ENCODE measurements at places on chromosomes 4 and X.

GRCh38 chrX:12366440-12366839 is 228.2 kb downstream of the FRMPD4 start:
- DNase-seq: no peak

DNA sequence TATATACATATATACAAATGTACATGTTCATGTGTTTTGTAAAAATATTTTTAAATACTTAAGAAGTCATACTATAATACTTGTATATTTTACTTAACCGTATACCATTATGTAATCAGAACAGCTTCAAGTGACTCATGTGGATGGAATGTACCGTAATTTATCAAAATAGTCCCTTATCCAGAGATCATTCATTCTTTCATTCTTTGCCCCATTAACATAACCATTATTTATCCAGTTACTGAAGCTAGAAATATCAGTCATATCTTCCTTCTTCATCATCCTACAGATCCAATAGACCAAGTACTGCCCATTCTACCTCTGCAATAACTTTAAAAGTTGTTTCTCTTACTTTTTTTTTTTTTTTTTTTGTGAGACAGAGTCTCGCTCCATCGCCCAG is 164.2 kb downstream of the MAB21L2 start:
- DNase-seq: no peak

- no peak for DNase-seq
Observed at GRCh38 chr4:4605849-4606248, 64.0 kb upstream of the STX18 start.

GRCh38 chrX:151985955-151986354 is 11.5 kb upstream of the GABRE start:
- DNase-seq: no peak

GRCh38 chr4:137572647-137573046 is 40.4 kb upstream of the PCDH18 start:
- no peak for DNase-seq

- no peak for DNase-seq
Observed at GRCh38 chr4:165877286-165877685, 4.2 kb downstream of the TLL1 start.

GRCh38 chr4:155734065-155734464 is 24.8 kb upstream of the GUCY1B1 start:
- DNase-seq: no peak

DNA sequence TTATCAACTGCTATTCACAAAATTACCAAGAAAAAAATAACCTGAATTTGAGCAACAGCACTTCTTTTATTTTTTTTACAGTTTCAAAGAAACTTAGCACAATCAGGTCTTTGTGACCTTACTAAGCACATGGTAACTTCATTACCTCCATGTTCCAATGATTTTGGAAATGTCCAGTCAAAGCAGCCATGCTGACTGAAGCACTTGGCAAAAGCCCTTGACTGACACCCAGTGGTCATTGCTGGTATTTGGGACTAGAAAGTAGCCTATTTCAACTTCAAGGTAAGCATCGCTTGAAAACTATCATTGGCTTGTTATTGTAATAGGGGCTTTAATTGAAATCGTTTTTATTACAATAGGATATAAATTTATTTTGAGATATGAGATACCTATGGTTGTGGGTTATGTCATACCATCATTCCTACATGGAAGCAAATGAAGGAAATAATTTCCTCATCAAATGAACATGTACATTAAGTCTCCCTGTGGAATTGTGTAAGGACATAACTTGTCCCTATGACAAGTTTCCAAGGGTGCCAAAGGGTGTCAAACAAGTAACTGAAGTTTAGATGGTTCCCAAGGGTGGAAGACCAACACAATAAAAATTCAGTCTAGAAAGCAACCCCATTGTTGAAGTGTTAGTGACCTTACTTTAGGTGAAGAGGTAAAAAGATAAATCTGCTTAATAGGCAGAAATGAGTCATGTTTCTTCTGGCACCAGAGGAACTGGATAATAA is 15.2 kb upstream of the ANXA10 start:
- DNase-seq: peak; percentile 48

- DNase-seq: no peak
Observed at GRCh38 chr4:178611062-178611461, 1168.8 kb upstream of the AGA start.

DNA sequence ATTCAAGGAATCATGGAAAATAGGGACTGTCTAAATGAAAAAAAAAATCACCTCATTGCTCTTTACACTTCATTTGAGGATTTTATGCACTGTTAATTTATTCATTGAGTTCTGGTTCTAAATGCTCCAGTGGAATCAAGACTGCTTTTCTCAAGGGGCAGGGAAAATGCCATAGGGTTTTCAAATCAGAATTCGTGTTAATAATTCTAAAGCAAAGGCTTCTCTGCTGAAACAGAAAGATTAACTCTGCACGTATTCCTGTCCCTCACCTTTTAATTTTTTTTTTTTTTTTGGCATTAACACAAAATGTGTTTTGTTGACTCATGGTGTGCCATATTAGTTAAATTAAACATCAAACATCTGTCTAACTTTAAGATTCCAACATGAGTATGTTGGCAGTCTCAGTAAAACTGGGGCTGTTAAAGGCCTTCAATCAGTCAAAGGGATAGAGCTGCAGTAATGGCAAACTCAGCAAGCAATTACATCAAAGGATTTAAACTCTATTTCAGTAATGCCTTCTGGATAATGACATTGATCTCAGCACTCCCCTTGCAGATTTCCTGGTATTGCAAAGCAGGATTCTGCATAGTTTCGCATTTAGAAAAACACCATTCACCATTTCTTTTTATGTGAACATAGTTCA is 878.1 kb downstream of the RAPGEF2 start:
- no peak for DNase-seq

- DNase-seq: no peak
Observed at GRCh38 chrX:154307202-154307601, 11.6 kb downstream of the TKTL1 start.

- no peak for DNase-seq
Observed at GRCh38 chrX:37912304-37912703, 64.9 kb upstream of the DYNLT3 start.

DNA sequence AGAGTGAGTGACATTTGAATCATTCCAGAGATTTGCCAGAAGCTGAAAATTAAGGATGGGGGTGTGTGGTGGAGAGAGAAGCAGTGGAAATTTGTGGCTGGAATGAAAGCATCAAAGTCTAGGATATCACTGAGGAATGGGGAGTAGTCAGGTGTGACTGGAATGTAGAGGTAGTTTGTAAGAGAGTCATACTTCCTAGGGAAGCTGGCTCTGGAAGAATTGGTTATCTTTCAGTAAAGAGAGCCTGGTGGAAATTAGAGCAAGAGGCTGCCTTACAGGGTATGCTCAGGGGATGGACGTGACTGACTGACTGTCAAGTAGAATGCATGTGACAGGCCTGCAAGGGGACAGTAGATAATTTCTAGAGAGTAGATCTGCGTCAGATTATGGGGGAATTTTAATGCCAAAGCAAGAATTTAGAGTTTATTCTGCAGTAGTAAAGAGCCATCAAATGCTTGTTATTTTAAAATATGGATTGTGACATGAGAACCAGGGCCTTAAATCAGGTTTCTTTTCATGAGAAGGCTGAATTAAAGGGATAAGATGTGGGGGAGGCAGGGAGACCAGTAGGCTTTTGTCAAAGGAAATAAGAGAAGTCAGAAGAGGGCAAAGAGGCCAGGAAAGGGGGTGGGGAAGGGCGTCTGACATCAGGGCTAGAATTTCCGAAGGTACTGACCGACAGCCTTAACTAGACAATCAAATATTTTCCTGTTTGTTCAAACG is 109.9 kb downstream of the AFF1 start:
- no peak for DNase-seq

GRCh38 chrX:110741213-110741796 is 54.3 kb downstream of the CHRDL1 start:
- DNase-seq: no peak

GRCh38 chr4:87130985-87131703 is 89.3 kb downstream of the KLHL8 start:
- no peak for DNase-seq

GRCh38 chr4:157012781-157013180 is 41.2 kb upstream of the PDGFC start:
- DNase-seq: no peak

- DNase-seq: no peak
Observed at GRCh38 chrX:39840133-39840532, 257.6 kb downstream of the BCOR start.

DNA sequence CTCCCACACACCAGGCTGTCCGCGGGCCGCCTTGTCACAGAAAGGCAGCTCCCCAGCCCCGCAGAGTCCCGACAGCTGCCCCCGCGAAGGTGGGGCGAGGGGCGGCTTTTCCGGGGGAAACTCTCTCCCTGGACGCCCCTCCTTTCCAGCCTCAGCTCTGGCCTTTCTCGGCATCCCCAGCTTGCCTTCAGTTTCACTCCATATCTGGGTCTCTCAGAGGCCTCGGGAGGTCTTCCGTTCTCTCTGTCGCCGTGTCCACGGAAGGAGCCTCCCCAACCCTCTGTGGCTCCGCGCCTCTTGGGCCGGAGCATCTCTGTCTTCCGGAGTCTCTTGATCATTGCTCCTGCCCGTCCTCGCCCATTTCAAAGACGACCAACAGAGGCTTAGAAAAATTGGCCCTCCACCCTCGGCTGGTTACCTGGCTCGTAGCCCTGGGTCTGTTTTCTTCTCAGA is 6.1 kb upstream of the MSX1 start:
- DNase-seq: no peak

GRCh38 chr4:51851937-51852290 is 9.0 kb downstream of the DCUN1D4 start:
- no peak for DNase-seq

GRCh38 chr4:242121-242848 is 63.0 kb downstream of the ZNF732 start:
- DNase-seq: peak; percentile 52

DNA sequence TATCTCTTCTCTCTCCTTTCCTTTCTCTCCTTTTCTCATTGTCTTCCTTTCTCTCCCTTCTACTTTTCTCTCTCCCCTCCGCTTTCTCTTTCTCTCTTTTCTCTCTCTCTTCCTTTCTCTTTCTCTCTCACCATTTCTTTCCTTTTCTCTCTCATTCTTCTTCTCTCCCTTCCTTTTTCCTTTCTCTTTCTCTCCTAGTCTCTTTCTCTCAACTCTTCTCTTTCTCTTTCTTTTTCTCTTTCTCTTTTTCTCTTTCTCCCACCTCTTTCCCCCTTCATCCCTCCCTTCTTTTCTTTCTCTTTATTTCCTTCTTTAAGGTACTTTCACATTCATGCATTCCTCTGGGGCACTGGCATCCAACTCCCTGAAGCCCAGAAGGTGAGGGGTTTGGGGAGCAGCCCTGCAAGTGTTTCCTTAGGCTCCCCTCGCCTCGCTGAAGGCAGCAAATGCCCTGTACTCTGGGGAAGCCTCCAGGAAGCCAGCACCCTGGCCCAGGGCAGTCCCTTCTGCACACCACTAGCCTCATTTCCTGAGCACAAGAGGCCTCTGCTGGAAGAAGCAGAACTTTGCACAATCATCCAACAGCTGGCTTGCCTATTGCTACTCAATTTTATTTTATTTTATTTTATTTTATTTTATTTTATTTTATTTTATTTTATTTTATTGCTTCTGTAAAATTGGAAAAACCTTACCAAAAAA is 124.2 kb downstream of the NFKB1 start:
- peak; percentile 64 for DNase-seq

DNA sequence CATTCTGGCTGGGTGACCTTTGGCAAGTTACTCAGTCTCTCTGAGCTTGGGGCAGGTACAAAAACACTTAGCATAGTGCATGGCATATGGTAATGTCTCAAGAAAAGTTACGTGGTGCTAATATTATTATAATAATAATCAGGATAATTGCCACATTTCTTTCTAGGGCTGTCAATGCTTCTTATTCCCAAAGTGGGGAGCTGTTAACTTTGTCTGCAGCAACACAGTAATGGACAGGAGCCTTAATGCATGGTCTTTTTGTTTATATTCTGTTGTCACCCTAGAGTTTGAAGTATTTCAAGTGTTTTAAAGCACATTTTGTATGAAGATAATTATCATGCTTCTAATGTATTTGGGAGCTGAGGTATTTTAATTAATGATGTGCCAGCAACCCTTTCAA is 121.8 kb downstream of the FHIP1A start:
- DNase-seq: no peak

GRCh38 chr4:10816571-10816970 is 132.0 kb upstream of the CLNK start:
- no peak for DNase-seq

DNA sequence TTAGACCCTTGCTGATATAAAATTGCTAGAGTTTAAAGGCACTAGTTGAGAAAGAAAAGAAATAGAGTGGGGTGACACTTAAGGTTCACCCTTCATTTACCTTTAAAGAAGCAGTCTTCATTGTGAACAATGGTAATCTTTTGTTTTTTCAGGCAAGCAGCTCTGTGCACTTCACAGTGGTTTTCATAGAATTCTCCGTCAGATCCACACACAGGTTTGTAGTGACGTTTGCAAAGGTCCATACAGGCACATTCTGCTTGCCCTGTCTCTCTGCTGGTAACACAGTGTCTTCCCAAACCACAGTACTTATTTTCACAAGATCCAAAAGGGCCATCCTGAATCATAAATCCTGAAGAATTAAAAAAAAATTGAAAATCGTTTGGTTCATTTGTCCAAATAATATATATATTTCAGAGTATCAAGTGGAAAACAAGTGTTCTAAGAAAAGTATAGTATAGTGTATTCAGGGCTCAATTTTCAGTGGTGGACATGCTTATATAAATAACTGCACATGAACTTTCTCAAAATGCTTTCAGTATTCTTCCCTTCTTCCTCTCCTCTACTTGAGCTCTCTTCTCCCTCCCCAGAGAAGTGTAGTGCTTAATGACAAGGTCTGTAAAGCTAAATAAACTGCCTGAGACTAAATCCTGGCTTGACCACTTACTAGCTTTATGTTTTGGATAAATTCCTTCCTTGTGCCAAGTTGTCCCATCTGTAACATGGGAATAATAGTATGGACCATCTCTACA is 243.3 kb downstream of the FSTL5 start:
- no peak for DNase-seq

GRCh38 chr4:182238355-182238931 is 4.8 kb upstream of the TENM3 start:
- no peak for DNase-seq

DNA sequence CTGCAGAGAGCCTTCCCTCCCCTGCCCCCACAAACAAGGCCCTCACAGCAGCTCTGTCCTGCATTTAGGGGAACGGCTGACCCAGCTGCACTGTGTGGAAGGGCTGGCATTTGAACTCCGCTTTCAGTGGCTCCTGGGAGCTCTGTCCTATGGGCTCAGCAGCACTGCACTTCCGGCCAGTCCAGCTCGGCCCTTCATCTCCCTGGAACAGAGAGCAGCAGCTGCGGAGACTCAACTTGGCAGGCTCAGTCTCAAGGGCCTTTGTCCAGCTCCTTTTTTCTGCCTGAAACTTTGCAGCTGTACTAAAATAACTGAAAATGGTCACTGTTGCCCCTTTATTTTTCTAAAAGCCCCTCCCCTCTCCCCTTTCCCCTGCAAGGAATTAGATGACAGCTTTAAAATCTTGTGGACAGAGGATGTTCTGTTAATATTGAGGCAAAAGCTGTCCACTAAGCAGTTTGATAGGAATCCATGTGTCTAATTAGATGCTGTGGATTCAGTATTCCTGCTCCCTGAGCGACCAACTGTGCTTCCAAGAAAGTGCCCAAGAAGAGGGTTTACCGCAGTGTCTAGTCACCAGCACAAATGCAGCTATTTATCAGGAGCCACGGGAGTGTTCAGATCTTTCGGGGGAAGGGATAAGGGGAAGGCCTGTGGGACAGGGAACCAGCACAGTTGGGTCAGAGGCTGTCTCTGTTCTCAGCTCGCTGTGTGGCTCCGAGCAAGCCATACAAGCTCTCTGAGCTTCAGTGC is 133.1 kb downstream of the AFAP1 start:
- DNase-seq: no peak
